T1000 (cell line): ENCODE measurements at places on chromosomes 2 and 18.

GRCh38 chr2:197782126-197782525, 3.0 kb downstream of the BOLL start:
- DNase-seq: no peak

DNA sequence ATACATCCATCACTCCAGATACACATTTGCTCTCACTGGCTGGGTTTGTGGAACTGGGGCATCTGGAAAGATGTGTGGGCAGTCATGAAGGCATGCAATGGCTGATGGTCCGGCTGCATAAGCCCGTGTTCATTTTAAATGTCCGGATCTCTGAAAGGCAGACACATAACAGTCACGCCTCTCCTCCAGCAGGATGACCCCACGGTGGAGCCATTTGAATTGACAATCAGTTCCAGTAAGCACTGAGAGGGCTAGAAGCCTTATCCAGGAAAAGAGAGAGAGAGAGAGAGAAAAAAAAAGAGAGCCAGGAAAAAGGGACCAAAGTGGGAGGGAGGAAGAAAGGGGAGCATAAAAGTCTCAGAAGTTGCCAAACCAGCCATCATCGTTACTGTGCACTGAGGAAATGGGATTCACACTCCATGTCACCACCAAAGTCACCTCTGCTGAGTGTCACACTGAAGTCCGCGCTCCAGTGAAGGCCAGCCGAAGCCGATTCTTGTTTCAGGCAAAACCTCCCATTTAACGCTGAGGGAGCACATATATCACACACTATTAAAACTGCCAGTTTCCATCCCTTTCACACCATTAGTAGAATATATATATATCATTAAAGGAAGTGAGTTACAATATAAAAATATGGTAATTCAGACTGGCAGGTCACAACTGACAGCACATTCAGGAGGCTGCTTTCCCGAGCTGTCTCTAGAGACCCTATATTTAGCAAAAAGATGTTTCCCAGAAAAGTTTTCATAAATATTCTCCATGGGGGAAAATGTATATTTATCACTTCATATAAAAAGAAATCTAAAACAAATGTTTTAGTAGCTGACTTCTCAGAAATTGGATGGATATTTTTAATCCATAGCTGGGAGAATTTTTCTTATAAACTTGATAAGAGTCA, 142.0 kb downstream of the ACTR3 start:
- DNase-seq: no peak

- no peak for DNase-seq
These were observed 57.5 kb upstream of the ST8SIA5 start for GRCh38 chr18:46814399-46814798.

GRCh38 chr2:17254421-17254820, 263.8 kb downstream of the RAD51AP2 start:
- no peak for DNase-seq
